ENCODE measurements at places on chromosomes 5 and 9.

GRCh38 chr9:85599540-85600105 is 142.1 kb downstream of the AGTPBP1 start:
- no peak for DNase-seq

DNA sequence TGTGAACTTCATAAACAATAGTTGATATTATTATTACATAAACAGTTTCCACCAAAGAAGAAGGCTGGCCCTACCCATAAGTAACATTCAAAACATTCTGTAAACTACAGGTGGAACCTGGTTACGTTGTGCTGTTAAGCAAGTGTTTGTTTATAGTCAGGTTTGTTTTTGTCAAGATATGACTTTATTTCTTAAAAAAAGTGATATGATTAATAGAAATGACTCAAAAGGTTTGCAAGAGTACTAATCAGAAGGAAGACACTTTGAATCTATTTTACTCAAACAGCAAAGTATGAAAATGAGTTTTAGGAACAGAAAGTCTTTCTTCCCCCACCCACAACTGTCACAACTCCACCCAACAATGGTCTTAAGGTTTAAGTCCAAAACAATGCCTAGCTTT is 220.8 kb downstream of the PLK2 start:
- no peak for DNase-seq

GRCh38 chr9:107874591-107875369 is 385.2 kb upstream of the KLF4 start:
- no peak for DNase-seq

- DNase-seq = no peak
Observed at GRCh38 chr9:83754383-83754977, 46.7 kb upstream of the UBQLN1 start.

- DNase-seq = no peak
Observed at GRCh38 chr9:2356041-2356790, 265.4 kb upstream of the VLDLR start.

GRCh38 chr5:139660105-139660922 is 12.2 kb downstream of the CXXC5 start:
- DNase-seq = no peak

DNA sequence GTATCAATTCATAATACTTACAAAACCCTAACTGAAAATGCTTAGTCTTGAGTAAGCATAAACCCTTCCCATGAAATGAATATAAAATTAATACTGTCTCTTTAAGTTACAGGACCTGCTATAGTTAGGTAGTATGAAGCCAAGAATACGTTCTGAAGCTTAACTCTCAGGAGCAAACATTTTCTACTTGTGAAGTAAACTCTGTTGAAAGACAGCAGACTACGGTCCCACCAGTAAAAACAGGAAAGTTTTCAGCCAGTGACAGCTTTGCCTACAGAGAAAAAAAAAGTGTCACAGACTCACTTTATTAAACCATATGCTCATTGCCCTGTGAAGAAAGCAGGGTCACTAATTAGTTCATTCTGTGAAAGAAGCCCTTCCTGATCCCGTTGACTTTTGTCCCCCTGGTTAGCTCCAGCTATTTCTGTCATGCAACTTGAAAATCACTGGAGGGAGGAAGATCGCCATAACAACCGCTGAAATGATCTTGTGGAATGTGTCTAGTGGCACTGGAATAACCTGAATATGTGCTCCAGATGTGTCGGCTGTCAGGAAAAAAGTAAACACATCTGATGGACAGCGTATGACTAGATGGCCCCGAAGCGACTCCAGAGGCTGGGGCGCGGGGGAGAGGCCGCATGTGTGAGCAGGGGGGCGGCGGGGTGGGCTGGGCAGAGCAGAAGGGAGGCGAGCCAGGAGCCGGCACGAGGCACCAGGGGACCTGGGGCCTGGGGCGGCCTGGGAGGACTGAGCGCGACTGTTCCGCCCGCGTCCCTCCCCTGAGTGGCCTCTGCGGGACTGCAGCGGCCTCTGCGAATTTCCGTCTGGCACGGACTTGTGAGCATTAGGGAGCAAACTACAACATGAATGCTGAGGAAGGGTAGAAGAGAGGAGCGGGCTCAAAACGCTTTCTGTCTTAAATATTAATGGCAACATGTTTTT is 41.9 kb downstream of the BNC2 start:
- DNase-seq = no peak

GRCh38 chr5:143434261-143435209 is 31.0 kb upstream of the NR3C1 start:
- no peak for DNase-seq

GRCh38 chr5:34675857-34676256 is 19.7 kb downstream of the RAI14 start:
- no peak for DNase-seq

DNA sequence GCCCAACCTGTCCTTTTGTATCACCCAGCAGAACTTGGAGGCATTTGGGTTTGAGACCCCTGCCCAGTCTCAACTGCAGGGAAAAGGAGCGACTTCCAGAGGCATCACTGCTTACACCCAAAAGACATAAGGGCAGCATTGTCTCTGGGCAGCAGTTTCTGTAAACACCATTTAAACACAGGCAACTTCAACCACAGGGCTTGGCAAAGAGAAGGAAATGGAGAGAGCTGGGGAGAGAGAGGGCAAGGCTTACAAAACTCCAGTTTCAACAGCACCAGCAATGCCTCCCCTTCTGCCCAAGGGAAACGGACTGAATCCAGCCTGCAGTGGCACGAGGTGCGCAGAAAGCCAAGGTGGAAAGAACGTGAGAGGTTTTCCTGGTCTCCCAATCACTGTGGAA is 147.6 kb downstream of the ROR2 start:
- DNase-seq = no peak

- no peak for DNase-seq
Observed at GRCh38 chr9:2022560-2022959, 7.4 kb downstream of the SMARCA2 start.
